ENCODE measurements at places on chromosomes 5 and 9.

DNA sequence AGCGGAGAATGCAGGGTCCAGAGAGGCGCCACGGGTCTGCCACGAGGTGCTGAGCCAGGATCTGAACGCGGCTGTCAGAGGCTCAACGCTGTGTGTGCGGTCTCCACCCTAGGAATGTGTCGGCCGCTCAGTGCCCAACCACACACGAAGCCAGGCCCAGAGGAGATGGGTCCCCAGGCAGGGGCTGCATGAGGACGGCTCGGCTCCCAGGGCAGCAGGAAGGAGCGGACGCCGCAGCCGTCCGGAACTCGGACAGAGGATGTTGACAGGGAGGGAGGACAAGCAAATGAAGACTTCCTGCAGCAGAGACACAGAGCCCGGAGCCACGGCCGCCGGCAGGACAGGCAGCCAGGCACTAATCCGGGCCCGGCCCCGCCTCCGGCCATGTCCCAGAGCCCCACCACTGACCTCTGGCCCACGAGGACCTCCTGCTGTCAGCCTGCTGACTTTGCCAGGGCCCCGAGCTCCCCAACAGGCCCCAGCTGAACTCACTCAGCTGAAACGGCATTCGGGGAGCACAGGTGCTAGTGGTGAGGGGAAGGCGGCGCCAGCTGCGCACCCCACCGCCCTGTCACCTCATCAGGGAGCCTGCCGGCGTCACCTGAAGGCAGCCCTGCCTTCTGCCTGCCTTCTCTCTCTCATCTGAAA lies 12.7 kb downstream of the VAV2 start:
- no peak for DNase-seq

- no peak for DNase-seq
Measured at GRCh38 chr5:57383093-57383861, 99.3 kb downstream of the ACTBL2 start.

DNA sequence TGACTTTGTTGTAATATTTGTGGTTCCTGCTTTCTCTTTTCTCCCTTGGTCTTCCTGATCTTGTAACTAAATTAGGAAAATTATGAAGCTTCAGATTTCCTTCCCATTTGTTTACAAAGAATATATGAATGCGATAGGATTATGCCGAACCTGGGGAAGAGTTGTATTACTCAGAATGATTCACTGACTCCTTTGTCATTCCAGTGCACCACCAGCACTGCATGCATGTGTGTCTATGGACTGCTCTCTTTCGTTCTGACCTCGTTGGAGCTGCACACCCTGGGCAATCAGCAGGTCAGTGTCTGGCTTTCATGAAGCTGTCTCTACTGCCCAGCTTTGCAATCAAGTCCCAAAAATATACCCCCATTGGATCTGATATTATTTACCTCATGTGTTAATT lies 25.5 kb downstream of the NUP188 start:
- no peak for DNase-seq

- no peak for DNase-seq
Measured at GRCh38 chr9:130053109-130053503, 600 bp upstream of the GPR107 start.

DNA sequence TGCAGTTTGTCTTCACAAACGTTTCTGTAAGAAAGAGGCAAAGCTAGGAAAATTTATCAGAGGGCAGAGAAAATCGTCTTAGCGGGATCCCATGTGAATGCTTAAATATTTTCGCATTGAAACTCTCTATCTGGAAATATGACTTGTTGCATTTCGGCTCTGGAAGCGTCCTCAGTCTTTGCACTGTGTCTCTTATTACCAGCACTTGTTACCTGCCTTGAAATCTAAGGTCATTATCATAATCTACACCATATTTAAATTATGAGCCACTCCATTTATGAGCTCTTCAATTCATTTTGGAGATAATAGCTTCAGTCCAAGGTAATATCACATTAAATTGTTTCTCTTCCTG lies 1.4 kb downstream of the EGFLAM start:
- no peak for DNase-seq

All from cortex of kidney (tissue), 1 donor.